ENCODE measurements at places on chromosomes 16 and 17.
A peak's percentile ranks its signal among the peaks of the same experiment; 100 is the strongest.

- peak; percentile 13 for DNase-seq
Measured at GRCh38 chr16:58628845-58629732, 537 bp downstream of the CNOT1 start.

DNA sequence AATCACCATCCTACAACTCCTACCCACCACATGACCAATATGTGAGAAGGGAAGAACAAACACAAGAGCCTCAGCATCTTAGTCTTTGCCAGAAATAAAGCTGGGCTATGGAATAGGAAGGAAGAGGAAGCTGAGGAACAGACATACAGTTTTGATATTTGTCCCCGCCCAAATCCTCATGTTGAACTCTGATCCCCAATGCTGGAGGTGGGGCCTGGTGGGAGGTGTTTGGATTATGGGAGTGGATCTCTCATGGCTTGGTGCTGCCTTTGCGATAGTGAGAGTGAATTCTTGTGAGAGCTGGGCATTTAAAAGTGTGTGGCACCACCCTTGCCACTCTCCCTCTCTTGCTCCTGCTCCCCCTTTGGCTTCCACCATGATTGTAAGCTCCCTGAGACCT, 52.4 kb upstream of the NLK start:
- DNase-seq: no peak

- DNase-seq: peak; percentile 81
Measured at GRCh38 chr17:78343543-78344201, 16.2 kb downstream of the SOCS3 start.

DNA sequence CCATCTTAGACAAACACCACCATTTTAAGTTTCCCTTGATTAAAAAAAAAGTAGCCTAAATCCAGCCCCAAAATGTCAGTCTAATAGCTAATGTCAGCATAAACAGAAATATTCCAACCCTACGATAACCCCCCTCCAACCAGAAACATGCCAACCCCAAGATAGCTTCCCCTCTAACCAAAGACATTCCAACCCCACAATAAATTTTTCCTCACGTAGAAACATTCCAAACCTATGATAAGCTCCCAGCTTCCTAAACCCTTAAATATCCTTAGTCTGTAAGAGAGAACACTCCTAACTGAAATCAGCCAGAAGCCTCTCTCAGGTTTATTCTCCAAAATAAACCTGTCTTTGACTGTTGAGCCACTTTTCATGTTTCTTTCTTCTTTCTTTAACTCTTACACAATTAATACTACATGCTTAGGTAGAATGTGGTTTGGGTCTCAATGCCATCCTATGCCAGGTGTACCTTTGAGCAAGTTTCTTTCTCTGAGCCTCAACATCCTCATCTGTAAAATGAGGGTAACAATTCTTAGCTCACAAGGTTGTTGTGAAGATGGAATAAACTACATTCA, 10.5 kb upstream of the KRT38 start:
- no peak for DNase-seq

DNA sequence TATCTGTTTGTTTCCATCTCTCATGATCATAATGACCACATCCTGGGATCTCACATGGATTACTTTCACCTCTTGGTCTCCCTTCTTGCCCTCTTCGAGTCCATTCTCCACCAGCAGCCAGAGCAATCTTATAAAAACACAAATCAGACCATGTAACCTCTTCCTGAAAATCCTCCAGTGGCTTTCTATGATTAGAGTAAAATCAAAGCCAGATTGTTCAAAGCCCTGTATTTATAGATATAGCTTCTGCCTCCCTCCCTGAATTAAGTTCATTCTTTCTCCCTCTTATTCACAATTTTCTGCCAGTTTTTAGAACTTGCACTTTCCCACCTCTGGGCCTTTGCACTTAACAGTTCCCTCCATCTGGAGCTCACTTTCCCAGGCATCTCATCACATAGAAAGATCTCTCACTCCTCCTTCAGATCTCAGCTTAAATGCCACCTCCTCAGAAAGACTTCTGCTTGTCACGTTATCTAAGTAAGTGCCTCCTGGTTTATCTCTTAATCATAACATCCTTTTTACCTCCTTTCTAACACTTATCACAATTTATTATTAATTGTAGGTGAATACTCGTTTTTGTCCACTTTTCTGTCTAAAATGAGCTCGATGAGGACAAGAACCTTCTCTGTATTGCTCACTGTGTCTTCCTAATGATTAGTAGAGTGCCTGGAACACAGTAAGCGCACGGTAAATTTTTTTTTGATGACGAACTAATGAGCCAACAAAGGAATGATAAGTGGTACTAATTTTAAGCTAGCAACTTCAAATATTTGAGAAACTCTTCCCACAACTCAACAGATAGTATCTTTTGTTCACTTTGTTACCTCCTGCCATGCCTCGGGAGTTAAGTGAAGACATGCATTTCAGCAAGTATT, 80.5 kb downstream of the CYB561 start:
- DNase-seq: no peak

GRCh38 chr17:11488407-11488806, 109.9 kb upstream of the DNAH9 start:
- DNase-seq: no peak

DNA sequence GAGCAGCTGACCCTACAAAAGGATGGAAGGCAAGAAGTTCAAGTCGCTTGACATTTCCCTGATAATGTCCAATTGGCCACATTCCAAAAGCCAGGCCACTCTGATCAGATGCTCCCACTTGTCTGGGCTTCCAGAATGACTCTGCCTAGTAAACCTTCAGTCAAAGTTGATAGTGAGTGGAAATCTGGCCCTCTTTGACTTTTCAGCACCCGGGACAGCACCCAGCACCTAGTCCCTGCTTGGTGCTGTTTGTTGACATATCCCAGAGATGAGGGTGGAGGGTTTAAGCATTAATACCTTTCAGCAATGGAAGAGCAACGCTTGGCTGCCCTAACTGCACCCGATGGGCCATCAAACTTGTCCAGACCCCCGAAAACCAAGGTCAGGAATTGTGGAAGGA, 131.3 kb downstream of the AIPL1 start:
- DNase-seq: no peak

GRCh38 chr17:2952174-2952845, 111.1 kb downstream of the OR1D5 start:
- DNase-seq: no peak

- DNase-seq: peak; percentile 97
Measured at GRCh38 chr17:6640536-6641246, at the start of the genes KIAA0753 and TXNDC17. KIAA0753 (minus strand) TSS chr17:6640711; CDS start chr17:6635103, 5,608 bp downstream. TXNDC17 (plus strand) TSS chr17:6641060; CDS start chr17:6641083, 23 bp downstream.

GRCh38 chr16:81097230-81097629, 1.0 kb upstream of the GCSH start:
- no peak for DNase-seq

- DNase-seq: no peak
Measured at GRCh38 chr17:79608624-79608959, 2.3 kb downstream of the RBFOX3 start.

GRCh38 chr16:87240211-87241136, 76.7 kb downstream of the C16orf95 start:
- no peak for DNase-seq

GRCh38 chr16:19997734-19998133, 76.0 kb downstream of the GPR139 start:
- no peak for DNase-seq

DNA sequence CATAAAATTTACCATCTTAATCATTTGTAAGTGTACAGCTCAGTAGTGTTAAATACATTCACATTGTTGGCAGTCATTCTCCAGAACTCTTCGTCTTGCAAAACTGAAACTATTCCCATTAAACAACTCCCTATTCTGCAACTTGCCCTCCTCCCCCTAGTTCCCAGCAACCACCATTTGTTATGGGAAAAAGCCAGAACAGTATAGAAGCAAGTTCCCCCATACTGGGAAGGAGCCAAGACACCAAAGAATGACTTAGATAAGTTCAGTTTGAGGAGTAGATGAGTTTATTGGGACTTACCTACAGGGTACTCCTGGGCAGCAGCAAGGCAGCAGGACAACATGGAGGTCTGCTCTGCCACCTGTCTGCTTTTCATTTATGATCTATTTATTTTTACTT, 39.3 kb upstream of the TEKT1 start:
- no peak for DNase-seq

DNA sequence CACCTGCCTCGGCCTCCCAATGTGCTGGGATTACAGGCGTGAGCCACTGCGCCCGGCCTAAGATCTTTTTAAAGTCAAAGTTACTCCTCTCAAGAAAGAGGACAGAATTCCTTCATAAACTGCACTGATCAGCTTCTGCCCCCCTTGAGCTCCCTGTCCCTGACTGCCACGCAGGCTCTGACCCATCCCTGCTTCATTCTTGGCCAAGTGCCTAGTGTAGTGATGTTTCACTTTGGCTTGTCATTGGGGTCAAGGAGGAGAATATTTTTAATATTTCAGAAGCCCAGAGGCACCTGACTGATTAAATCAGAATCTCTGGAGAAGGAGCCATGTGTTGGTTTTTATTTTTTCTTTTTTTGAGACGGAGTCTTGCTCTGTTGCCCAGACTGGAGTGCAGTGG, 9.1 kb downstream of the MRM1 start:
- DNase-seq: no peak

DNA sequence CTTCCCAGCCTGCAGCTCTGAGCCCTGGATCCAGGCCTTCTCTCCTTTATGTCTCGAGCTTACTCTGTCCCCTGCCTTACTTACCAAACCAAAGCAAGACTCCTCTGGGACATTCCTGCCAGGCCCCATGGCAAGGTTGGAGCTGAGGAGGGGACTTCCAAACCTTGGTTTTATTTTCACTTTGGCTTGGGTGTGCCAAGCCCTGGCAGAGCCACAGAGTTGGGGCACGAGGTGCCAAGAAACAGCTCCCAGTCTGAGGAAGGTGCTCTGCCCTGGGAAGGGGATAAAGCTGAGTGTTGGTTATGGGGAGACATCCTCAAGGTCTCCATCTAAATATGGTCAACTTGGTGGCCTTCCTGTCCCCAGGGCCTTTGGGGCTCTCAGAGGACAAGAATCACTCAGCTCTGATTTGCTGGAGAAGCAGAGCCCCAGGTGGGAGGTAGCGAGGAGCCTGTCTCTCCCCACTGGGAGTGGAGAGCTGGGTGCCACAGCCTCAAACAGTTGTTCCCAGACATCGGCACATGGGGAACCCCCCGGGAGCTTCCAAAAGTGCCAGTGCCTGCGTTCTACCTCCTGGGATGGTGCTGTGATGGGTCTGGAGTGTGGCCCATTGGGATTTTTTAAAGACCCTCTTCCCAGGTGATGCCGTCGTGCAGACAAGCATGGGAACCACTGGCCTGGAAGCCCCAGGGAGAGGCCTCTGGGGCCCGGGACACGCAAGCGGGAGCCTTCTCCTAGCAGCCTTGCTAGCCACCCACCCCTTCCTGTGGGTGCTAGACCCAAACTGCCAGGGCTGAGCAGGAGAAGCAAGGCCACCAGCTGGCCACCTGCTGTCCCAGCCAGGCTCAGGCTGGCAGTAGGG, 10.3 kb downstream of the NLRC5 start:
- DNase-seq: no peak

- peak; percentile 79 for DNase-seq
Measured at GRCh38 chr17:3964203-3965117, at the start of gene ATP2A3. ATP2A3 (minus strand) TSS chr17:3964437; CDS start chr17:3964291, 146 bp downstream.

DNA sequence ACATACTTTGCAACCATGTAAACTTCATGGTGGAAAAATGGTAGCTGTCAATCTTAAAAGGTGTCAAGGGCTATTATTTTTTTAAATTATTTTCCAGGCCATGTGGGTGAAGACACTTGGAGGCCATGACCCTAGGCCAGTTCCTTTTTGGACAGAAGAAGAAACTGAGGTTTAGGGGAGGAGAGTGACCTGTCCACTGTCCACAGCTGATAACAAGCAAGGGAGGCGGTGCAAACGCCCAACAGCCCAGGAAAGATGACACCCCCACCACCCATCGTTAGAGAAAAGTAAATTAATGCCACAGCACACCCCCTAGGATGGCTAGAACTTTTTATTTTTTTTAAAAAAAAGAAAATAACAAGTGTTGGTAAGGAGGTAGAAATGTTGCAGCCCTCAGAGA, 19.2 kb downstream of the ENPP7 start:
- DNase-seq: no peak

- DNase-seq: no peak
Measured at GRCh38 chr16:50299508-50300105, 33.3 kb downstream of the ADCY7 start.

- DNase-seq: no peak
Measured at GRCh38 chr17:2011411-2012371, 13.4 kb downstream of the RTN4RL1 start.

DNA sequence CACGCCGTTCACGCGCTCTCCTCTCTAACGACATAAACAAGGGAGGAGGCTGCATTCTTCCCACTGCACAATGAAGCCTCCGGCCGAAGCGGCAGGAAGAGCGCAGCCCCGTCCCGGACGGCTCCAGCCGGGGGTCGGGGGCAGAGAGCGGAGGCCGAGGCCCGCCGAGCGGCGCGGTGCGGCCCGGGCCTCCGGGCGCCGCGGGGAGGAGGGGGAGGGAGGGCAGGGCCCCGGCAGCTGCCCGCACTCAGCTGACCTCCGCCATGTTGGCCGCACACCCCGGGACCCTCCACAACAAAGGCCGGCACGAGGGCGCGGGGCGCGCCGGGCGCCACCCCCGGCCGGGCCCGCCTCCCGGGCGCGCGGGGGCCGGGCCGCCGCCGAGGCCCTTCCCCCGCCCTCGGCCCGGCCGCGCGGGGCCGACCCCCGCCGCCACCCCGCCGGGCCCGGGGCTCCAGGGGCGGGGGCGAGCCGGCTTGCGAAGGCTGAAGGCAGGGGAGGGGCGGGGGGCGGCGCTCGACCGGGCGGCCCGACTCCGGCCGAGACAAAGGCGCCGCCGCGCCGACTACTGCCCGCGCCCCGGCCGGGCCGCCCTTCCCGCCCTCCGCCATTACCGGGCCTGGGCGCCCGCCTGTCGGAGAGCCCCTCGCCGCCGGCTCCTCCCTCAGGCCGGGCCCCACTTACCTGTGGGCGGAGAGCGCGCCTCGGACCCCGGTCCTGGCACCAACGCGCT, 527 bp downstream of the SIAH1 start:
- no peak for DNase-seq

GRCh38 chr16:8611886-8612600, 9.5 kb upstream of the METTL22 start:
- DNase-seq: no peak

GRCh38 chr17:3788200-3788599, 12.8 kb downstream of the ITGAE start:
- DNase-seq: no peak

GRCh38 chr16:50253514-50253910, 12.8 kb upstream of the ADCY7 start:
- no peak for DNase-seq

DNA sequence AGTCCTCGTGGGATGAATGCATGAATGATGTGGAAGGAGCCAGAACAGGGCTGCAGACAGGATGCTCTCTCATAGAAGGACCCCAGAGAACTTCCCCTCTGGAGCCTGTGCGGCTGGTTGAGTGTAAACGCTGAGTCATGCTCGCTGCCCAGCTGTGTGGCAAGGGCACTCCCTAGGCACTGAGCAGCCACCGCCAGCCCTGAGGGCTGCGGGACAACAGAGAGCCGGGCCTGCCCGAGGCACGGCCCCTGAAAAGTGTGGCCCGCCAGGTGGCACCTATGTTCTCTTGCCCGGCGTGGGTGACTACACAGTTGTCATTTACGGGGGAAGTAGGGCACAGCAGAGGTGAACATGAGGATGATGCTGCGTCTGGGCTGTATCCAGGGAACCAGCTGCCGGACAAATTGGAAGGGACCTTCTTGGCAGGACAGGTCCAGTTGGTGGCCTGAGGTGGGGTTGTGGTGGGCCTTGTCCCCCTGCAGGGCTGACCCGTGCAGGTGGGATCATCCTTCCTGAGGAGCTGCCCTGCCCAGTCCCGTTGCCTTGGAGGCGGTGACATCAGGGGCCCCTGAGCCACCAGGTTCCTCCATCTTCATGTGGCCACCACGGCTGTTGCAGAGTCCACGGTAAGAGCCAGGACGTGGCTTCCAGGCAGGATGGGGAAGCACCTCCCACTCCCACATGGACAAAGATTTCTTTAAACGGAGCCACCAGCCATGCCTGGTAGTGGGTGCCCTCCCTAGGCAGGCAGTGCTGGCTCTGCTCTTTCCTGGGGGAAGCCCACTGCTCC, 94.8 kb upstream of the CBX4 start:
- DNase-seq: no peak
